ENCODE measurements at places on chromosomes 12 and 14.

GRCh38 chr14:96660667-96661066 is 136.5 kb upstream of the VRK1 start:
- DNase-seq = no peak

- no peak for DNase-seq
Observed at GRCh38 chr12:65217086-65217485, 47.7 kb downstream of the LEMD3 start.

DNA sequence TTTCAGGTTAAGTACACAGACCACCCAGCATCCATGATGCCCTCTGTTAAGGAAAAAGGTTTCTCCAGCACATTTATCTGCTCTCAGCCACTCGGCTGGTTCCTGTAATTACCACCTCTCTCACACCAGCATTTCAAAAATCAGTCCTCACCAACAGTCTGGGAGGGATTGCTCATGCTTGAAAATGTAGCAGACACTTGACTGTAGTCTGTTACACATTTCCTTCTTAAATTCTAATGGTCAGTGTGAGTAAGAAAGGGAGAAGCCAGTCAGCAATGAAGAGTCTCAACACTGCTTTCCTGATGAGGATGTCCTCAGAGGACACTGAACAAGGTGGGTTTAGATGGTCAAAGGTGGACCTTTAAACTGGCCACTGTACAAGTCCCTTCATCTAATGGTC is 6.0 kb downstream of the ZBTB39 start:
- DNase-seq = no peak

DNA sequence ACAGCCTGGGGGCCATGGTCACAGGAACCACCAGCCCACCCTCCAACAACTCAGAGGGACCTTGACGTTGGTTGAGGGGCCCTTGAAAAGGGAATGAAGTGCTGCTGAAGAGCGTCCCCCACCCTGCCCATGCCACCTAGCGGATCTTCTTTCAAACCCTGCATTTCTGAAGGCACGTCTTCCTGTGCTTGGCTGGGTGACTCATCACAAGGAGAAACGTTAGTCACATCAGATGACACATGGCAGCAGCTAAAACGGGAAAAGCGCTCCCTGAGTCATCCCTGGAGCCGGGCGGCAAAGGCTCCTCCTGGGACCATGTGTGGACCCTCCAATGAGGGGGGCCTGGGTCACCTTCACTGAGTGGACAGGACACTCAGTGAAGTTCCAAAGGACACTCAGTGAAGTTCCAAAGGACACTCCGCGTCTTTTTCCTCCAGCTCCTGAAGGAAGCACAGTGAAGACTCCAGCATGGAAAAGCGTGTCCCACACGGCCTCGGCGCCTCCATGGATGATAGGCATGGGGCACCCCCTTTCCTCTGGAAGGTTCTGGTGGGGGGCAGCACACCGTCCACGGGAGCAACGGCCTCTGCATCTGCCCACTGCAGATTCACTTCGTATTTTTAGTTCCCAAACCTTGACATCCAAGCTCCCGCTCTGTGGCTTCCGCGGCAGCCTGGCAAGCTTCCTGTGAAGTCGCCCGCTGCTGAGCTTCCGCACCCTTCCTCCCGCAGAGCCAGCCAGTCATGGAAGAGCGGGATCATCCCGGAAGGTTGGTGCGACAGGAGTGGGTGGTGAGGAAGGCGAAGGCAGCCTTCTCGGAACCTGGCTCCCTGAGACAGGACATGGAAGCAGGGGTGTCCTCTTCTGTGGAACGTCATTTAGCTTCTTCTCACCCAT is 383.4 kb downstream of the VRK1 start:
- DNase-seq = no peak

- DNase-seq = no peak
Observed at GRCh38 chr12:15520083-15520482, 197.8 kb downstream of the PTPRO start.

DNA sequence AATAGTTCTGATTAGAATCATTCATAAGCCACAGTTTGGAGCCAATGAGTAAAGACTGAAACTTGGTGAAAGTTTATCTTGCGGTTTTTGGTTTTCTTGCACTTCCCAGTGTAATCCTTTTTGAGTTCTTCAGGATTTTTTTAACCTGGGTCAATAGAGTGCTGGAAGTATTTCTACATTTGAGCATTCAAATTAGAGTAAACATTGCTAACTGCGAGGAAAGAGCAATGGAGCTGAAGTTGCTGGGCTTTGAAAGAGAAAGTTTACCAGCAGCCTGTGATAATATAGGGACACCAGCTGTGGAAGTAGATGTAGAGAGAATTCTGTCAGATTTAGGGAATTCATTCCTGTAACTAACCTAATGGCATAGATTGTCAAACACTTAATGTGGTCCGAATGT is 30.3 kb downstream of the ANO6 start:
- DNase-seq = no peak

GRCh38 chr12:79012636-79013035 is 148.1 kb downstream of the SYT1 start:
- no peak for DNase-seq

GRCh38 chr14:21884995-21885394 is 211.4 kb upstream of the OR4E1 start:
- DNase-seq = no peak

DNA sequence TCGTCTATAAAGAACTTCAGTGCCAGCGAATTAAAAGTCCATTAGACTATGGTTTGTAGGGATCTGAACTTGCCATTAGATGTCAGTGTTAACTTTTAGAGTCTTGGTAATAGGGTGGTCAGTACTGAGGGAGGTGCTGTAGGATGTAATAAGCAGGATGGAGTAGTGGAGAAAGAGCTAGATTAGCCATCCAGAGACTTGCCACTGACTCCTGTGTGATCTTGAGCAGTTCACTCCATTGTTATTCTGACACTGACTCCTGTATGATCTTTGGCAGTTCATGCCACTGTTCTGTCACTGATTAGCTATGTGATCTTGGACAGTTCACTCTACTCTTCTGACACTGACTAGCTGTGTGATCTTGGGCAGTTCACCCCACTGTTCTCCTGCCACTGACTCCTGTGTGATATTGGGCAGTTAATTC is 133.6 kb downstream of the TTLL5 start:
- DNase-seq = no peak

DNA sequence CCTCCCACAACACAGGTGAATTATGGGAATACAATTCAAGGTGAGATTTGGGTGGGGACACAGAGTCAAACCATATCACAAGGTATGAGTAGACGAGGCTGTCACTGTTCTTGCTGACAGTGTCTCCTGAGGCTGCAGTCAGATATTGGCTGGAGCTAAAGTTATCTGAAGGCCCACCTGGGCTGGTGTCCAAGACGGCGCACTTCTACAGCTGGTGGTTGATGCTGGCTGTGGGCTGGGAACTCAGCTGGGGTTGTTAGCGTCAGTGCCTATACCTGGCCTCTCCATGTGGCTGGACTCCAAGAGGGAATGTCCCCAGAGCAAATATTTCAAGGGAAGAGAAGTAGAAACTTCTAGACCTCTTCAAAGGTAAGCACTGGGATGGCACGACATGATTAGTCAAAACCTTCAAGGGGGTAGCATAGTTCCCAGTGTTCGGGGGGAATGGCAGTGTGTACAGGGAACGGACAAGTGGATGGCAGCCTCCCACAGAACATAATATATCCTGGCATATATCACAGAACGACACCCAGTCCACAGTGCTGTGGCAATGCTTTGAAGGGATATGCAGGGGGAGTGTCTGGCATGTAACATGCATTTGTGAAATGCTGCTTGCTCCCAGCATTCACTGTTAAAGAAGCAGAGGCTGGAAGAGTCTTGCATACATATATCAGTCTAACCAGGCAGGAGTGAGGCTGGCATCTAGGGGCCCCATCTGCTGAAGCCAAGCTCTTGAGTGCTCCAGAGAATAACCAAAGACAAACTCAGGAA is 126.7 kb upstream of the RFLNA start:
- DNase-seq = no peak

- no peak for DNase-seq
Observed at GRCh38 chr12:122888232-122888752, 7.6 kb downstream of the VPS37B start.

- no peak for DNase-seq
Observed at GRCh38 chr14:106094654-106095189, 568.3 kb downstream of the TMEM121 start.

DNA sequence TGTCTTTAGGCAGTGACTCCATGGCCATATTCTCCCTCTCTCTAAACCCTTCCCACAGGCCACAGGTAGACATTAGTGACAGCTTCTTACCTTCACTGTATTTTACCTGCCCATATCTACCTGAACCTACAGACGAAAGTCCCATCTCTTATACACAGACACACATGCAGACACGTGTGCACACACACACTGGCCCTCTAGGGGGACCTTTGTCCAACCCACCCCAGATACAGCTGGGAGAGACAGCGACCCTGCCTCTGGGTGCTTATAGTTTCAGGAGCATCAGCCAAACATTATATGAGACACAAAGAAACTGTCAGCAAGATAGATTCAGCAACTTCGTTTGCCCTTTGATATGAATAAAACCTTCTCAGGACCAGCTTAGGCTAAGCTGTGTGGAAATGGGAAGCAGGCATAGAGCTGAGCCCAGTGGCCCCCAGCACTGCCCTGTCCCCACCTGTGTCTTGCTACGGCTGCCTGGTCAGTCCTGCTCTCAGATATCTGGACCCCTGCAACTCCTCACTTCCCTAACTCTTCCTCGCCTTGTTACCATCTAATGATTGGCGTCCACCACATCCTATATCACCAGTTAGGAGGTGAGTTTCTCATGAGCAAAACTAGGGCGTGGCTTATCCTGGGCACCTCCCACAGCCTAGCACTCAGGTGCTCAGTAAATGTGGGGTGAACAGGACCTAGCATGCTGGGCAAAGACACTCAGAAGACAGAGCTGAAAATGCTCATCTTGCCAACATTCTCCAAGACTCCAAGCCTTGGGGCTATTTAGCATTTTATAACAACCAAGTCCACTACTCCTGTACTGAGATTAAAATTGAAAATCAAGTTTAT is 12.0 kb upstream of the CD9 start:
- DNase-seq = no peak

DNA sequence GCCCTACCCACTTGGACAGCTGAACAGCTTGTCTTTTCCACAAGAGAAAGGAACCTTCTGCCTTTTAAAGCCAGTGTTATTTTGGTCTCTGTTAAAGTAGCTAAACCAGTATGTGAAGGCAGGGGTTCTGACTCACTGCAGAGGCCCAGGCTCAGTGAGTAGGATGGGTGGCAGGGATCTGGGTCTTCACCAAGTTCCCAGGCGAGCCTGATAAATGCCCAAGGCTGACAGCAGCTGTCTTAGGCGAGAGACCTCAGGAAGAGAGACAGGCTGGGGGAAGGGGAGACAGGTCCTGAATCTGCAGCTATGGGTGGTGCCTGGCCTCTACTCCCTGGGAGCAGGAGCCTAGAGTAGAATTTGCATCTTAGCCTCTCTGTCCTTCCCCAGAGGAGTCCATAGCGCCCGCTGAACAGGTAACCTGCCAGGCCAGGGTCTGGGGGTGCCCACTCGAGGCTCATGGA is 18.1 kb upstream of the KIF26A start:
- DNase-seq = no peak

DNA sequence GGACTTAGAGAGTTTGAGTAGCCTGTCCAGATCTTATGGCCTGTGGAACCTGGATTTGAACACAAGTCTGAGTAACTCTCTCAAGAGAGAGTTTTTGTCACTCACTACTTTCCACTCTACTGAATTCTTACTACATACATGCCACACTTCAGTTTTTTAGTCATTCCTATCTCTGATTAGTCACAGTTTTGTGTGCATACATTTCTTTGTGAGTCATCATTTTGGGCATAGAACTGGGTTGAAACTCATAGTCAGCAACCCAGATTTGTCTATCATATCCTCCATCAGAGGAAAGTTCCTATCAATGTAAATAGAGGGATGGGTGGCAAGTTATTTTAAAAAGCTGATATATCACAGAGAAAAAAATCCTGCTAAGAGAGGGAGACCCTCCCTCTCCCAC is 42.9 kb downstream of the FLRT2 start:
- DNase-seq = no peak

GRCh38 chr14:101171650-101172049 is 268.1 kb upstream of the RTL1 start:
- no peak for DNase-seq

- DNase-seq = no peak
Observed at GRCh38 chr12:49794811-49795653, 33.2 kb downstream of the NCKAP5L start.

GRCh38 chr14:23023022-23023794 is 11.5 kb downstream of the PSMB5 start:
- DNase-seq = no peak

DNA sequence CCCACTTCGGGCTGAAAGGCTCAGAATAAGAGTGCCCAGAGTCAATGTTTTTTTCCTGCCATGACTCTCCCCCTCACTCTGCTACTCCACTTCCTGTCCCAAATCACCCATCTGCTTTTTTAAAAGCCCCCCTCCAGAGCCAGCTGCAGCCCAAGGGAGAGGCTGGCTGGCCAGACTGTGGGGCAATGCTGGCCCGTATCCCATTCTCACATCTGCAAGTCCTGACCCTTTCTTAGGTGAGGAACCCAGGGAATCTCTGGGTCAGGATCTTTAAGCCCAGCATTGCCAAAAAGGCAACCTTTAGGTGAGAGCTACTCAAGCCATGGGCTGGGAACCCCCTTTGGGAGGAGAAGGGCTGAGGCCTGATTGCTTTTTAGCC is 1.7 kb upstream of the ITGA5 start:
- no peak for DNase-seq

- no peak for DNase-seq
Observed at GRCh38 chr12:81949841-81950308, 190.7 kb upstream of the PPFIA2 start.

- DNase-seq = peak; percentile 74
Observed at GRCh38 chr12:119178544-119179334, at the start of gene HSPB8. Gene HSPB8, plus strand, starts transcription at chr12:119178931. Its CDS starts 382 bp downstream, at chr12:119179313.

DNA sequence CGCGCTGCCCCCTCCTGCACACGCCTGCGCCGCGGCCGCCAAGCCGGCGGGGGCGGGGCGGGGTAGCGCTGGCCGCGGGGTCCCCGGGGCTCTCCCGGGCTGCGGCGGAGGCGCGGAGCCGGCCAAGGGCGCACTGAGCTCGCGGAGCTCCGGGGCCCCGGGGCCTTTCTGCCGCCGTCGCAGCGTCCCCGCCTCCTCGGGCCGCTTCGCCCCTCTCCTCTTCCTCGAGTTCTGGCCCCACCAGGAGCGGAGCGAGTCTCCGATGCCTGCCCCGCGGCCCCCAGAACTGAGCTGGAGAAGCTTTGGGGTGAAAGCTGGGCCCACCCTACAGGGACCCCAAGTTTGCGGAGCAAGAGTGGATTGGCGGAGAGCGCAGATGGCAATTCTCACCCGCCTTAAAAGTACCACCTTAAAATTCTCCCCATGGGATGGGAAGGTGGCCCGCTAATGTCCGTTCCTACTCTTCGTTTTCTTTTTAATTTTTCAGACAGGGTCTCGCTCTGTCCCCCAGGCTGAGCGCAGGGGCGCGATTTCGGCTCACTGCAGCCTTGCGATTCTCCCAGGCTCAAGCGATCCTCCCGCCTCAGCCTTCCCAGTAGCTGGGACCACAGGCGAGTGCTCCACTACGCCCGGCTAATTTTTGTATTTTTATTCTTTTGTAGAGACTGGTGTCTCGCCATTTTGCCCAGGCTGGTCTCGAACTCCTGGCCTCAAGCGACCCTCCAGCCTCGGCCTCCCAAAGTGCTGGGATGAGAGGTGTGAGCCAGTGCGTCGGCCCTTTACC is 129.6 kb downstream of the NDUFA12 start:
- DNase-seq = no peak

All from ecto neural progenitor cell (in vitro differentiated cells).